SK-MEL-5 (cell line): ENCODE measurements at places on chromosomes 13 and 19. TPM values are rescaled to one million over a fixed set of nuclear protein-coding genes. Genes with fewer than 3 reads are reported as not detected.

SLC35E1 gene
- 19.8 and 26.9 TPM in 2 replicates for total RNA-seq

DNA sequence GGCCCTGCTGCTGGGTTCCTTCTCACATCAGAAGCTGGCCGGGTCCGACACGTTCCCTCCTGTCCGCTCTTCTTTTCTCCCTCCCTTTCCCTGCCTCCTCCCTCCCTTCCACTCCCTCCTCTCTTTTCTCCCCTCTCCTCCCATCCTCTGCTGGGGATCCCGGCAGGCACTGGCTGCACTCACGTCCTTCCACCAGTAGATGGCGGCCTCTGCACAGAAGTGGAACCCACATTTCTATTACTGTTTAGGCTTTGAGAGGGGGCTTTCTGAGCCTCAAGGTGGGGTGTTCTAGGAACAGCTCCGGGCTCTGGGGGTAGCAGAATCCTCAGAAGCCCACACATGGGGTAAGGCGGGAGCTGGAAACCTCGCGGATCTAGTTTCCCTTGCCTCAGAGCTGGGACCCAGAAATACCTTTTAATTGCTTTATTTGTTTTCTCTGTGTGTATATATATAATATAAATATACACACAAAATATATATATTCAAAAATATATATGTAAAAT, 294.2 kb downstream of the ZNF536 start:
- DNase-seq, result peak; percentile 63

SRRM5 gene
- not detected in 2 replicates for total RNA-seq

- DNase-seq, result peak; percentile 56
Observed at GRCh38 chr13:22800526-22801401, 380.0 kb upstream of the SGCG start.

DNA sequence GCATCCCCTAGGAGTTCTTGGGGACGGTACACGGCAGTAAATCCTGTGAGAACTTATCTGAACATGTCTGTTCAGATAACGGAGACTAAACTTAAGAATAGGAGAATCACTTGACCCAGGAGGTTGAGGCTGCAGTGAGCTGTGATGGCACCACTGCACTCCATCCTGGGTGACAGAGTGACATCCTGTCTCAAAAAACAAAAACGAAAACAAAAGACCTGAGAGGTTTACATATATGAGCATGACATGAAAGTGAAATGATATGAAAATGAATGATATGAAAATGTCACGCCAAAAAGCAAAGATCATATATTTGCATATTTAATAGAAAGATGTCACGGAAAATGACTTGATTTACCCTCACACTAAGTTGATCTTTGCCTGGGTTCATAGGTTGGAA, 5.8 kb downstream of the ZNF175 start:
- no peak for DNase-seq

GRCh38 chr19:43739439-43740235, 15.1 kb downstream of the SMG9 start:
- no peak for DNase-seq

GRCh38 chr19:3186160-3186688, 494 bp downstream of the NCLN start:
- DNase-seq, result no peak

DNA sequence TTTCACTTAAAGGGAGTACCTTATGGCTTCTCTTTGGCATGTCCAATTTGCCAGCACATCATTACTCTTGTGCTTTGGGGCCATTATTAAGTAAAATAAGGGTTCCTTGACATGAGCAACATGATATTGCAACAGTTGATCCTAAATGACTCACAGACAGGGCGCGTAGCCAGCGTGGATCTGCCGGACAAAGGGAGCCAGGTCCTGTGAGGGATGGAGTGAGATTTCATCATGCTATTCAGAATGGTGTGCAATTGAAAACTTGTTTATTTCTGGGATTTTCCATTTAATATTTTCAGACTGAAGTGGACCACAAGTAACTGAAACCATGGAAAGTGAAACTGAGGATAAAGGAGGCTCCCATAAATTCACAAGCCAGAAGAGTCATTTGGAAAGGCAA, 48.6 kb upstream of the WASF3 start:
- DNase-seq, result no peak

ZNF284 gene
- total RNA-seq, result 3.2 and 3.5 TPM in 2 replicates
